Eye (tissue), 1 donor: ENCODE measurements at places on chromosomes 2 and 18.

GRCh38 chr2:143617803-143618415, 488.7 kb downstream of the ARHGAP15 start:
- no peak for DNase-seq

GRCh38 chr2:67686254-67686653, 289.1 kb downstream of the ETAA1 start:
- no peak for DNase-seq

DNA sequence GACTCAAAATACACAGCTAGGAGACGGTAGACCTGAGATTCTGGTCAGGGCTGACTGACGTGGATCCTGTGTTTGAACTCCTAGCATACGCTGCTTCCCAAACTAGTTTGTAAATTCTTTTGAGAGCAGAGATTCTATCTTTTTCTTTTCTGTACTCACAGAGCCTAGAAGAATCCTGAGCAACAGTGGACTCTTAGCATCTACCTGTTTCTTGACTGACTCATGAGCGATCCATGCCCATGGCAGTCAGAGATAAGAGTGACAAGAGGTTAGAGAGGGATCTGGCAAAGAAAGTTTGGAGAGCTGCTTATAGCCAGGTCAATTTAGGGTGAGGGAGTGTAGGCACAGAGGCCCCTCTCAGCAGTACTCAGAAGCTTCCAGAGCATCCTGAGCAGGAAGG, 41.1 kb upstream of the PPP1CB start:
- DNase-seq = no peak

DNA sequence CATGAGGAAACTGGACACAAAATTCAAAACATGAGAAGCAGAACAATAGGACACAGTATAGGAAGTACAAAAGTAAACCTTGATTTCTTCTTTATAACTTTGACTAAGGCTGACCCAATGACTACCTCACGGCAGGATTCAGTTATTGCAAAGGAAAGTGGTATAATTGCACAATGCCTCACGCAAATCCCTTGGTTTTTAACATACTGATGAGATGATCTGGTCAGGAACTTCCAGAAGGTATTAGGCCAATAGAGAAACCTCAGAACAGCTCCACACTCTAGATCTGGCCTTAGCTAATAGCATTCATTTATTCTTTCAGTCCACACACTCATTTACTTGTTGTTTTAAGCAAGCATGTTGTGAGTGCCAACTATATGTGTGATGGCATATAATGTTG, 1526.9 kb upstream of the ACVR2A start:
- DNase-seq = no peak

- no peak for DNase-seq
Observed at GRCh38 chr2:71463342-71463654, 9.9 kb downstream of the DYSF start.

DNA sequence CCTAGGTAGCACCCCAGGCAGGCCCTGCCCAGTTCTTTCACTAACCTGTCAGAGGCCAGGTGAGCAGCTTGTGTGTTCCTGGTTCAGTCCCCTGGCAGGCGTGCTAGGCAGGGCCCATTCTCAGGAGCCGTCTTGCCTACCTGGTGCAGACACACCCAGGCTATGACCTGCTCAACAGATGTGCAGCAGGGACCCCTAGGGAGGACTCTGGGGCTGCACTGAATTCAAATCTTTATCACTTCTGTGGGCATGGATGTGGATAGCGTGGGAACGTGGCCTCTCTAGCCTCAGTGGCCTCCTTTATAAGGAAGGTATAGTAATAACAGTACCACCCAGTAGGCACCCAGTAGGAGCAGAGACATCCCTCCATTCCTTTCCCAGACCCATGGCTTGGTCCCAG, 48.4 kb downstream of the PLEKHB2 start:
- DNase-seq = no peak

- DNase-seq = no peak
Observed at GRCh38 chr18:51251625-51252024, 54.1 kb upstream of the MEX3C start.

- DNase-seq = no peak
Observed at GRCh38 chr18:76889091-76889699, 66.8 kb downstream of the ZNF236 start.

DNA sequence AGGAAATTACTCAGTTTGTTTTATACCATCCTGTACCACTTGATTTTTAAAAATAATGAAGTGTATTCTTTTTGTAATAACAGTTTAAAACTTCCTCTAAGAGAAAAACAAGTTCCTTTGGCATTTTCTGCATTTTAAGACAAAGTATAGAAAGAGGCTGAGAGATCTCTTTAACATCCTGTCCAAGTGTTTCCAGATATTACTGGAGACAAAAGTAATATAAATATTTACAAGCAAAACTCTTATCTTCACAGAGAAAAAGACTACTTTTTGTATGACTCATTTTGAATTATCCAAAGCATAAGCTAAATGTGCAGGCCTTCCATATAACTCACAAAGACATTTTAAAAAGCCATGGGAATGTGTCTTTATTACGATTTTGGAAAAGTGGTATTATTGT, 221.1 kb downstream of the RDH14 start:
- no peak for DNase-seq

DNA sequence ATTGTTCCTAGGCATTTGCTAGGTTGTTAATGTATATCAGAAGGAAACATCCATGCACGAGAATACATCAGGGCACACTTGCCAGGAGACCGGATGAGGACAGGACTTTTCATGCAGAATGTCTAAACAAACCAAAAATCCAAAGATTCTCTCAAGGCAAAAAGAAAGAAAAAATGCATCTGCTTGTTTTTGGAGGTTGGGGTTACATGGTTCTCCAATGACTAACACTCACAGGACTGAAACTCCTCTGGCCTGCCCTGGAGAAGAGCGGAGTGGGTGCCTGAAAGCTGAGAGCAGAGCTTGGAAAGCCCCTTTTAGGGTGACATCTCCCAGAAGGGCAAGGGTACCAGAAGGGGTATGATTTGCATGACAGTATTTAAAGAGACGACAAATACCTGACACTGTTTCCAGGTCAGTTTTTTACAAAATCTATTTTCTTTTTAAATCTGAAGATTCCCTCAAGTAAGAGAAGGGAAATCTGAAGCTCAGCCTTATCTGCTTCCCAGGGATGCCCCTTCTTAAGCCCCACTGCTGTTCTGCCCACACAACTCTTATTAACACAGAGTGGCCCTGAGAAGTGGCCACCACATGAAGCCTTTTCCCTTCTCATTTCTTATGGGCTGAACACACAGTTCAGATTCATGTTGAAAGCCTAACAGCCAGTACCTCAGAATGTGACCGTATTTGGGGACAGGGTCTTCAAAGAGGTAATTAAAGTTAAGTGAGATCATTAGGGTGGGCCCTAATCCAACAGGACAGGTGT, 216.4 kb downstream of the STK39 start:
- peak; percentile 36 for DNase-seq

DNA sequence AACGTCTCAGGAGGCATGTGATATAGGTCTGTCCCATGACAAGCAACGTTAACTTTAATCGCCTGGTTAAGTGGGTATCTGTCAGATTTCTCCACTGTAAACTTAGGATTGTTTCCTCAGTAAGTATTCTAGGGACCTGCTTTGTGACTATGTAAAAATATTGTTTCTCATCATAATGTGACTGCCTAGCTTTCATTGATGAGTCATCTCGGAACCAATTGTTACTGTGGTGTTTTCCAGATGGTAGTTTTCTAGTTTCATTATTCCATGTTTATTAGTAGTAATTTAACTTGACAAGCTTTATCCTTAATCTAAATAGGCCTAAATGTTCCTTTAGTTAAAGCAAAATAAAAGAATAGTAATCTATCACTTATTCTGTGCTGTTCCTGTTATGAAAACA, 28.2 kb upstream of the GATA6 start:
- no peak for DNase-seq

GRCh38 chr2:11574176-11575046, 40.6 kb downstream of the GREB1 start:
- no peak for DNase-seq

DNA sequence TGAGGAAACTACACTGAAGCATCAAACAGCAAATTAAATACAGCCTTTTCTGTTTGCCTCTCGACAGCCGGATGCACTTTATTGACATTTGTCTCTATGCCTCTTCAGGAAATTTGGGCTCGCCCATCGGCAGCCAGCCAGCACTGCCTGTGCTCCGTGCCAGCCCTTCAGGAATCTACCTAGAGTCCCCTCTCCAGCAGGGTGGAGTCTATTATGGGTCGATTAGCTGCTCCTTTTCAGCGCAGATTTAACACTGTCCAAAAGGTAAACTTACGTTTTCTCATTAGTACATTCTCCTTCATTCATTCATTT, 91.5 kb downstream of the MYCN start:
- no peak for DNase-seq

- DNase-seq = peak; percentile 23
Observed at GRCh38 chr2:145203891-145204290, 684.0 kb upstream of the ZEB2 start.

- DNase-seq = no peak
Observed at GRCh38 chr2:38158378-38159118, 82.6 kb upstream of the CYP1B1 start.

DNA sequence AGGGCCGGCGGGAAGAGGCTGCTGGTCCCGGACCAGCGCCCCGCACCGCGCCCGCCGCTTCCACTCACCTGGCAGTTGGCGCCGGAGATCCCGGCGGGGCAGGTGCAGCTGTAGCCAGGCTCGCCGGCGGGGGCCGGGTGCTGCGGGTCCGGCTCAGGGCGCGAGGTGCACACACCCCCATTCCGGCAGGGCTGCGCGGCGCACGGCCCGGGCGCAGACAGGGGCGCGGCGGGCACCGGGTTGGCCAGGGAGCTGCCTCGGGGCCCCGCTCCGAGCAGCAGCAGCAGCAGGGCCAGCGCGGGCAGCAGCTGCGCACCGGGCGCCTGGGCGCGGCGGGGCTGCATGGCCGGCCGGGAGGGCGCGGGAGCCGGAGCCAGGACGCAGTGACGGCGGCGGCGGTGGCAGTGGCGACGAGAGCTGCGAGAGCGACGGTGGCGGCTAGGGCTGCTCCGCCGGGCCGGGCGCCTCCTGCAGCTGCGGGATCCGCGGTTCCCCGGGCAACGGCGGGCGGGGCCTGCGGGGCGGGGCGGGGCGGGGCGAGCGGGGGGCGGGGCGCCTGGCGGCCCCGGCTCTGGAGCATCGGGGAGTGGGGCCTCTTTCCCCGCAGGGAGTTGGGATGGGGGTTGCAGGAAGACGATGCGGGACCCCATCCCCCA, at the start of gene DNER:
TSS of gene DNER (minus strand) at position 476 of the 656 bp plus-strand sequence. CDS start at position 344, 132 bp downstream.
- DNase-seq = no peak
